Stimulated activated CD8-positive, alpha-beta memory T cell treated with anti-CD3 and anti-CD28 coated beads, Interleukin-4, amount 100 ng/mL, for 1 hour (primary cell): ENCODE measurements at places on chromosomes 3 and 15.

- DNase-seq: no peak
Measured at GRCh38 chr15:62404194-62404985, 239.3 kb upstream of the C2CD4B start.

DNA sequence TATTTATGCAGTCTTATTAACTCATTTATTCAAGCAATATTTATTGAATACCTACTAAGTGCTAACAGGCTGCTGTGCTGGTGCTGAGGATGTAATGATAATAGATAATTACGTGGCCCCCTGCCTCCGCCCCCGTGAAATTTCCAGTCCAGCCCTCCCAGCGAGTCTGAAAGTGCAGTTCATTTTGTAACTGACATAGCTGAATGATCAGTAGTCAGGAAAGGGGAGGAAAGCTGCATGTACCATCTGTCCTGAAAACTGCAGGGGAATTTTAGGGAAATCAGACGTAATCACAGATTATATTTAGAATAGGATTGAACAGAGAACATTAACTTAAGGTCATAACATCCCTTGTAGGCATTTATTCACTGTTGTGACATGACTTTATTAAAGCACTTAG is 736.8 kb downstream of the MCTP2 start:
- DNase-seq: no peak

DNA sequence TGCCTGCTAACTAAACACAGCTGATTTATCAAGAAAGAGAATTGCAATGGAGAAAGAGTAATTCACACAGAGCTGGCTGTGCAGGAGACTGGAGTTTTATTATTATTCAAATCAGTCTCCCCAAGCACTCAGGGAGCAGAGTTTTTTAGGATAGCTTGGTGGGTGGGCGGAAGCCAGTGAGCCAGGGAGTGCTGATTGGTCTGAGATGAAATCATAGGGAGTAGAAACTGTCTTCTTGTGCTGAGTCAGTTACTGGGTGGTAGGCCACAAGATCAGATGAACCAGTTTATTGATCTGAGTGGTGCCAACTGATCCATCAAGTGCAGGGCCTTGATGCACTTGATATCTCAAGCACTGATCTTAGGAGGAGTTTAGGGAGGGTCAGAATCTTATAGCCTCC is 891.9 kb upstream of the CADM2 start:
- DNase-seq: no peak

DNA sequence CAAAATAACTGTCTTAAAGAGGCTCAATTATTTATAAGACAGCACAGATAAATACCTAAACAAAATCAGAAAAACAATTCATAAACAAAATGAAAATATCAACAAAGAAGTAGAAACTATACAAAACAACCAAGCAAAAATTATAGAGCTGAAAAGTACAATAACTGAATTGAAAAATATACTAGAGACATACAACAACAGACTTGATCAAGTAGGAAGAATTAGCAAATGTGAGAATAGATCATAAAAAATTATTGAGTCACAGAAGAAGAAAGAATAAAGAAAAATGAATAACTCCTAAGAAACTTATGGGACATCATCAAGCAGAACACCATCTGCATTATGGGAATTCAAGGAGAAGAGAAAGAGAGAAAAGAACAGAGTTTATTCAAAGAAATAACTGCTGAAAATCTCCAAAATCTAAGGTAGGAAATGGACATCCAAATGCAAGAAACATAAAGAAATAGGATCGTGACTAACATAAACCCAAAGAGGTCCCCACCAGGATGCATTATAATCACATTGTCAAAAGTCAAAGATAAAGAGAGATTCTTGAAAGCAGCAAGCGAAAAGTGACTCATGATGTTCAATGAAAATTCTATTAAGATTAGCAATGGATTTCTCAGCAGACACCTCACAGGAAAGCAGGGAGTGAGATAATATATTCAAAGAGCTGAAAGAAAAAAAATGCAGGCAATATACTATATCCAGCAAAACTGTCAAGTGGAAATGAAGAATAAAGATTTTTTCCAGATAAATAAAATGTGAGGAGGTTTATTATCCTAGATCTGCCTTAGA is 85.9 kb downstream of the DCLK3 start:
- DNase-seq: no peak

GRCh38 chr3:38354588-38355330 is 8.2 kb downstream of the XYLB start:
- DNase-seq: no peak

DNA sequence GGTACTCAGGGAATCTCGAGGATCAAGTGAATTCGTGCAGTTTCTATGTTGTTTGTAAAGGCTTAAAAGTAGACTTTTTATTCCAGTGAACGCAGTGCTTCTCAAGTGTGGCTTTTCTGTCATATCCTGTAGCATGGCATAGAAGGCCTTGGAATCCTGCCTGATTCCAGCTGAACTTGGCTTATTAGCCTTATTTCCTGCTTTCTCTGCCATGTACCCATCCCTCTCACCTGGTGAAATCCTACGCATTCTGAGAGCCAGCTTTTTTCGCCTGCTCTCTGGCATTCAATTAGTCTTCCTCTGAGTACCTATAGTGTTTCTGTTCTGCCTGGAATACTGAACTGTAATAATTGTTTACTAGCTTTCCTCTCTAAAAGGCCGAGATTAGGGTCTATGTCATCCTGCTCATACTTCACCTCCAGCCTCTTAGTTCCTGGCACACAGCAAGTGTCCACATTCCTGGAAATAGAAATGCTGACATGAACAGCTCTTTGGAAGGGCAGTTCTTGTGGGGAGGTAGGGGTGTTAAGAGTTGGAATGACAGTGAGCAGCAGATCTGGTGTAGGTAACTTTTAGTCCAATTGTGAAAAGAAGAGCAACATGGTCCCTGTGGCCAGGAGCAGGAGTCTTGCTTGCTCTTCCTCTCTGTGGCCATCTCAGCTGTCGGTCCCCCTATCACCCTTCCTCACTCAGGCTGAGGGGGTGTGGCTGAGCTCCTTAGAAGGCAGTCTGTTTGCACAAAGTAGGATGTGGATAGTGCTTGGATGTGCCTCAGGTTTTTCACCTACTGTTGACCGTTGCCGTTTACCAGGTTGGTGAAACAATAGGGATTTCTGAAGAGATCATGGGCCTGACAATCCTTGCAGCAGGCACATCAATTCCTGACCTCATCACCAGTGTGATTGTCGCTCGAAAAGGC is 30.4 kb downstream of the SLC24A1 start:
- DNase-seq: no peak

DNA sequence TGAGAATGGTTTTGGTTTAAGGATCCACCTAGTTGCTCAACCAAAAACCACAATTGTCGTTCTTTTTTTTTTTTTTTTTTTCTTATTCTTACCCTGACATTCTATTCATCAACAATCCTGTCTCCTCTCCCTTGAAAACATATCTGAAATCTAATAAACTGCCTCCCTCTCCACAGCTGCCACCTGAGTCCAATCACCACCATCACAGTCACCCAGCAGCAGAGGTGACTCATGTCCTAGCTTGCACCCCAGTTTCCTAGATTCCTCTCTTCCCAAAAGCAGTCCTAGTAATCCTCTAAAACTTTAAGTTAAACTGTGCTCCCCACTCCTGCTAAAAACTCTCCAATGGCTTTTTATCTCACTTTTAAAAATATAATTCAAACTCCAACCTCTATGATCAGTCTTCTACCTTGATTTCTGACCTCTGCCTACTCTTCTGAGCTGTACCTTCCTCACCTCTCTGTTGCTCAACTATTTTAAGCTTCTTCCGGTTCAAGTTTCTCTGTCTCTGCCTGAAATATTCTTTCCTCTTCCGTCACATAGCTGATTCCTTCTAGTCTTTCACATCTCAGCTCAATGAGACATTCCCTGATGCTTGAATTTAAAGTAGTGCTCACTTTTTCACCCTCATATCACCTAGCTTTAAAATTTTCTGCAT is 33.7 kb upstream of the RBMS3 start:
- DNase-seq: no peak

GRCh38 chr3:13484851-13485590 is 4.9 kb downstream of the HDAC11 start:
- no peak for DNase-seq

GRCh38 chr3:10281951-10282350 is 10.8 kb downstream of the GHRL start:
- no peak for DNase-seq

GRCh38 chr15:71730277-71731144 is 79.8 kb upstream of the NR2E3 start:
- no peak for DNase-seq

GRCh38 chr3:107986505-107986904 is 104.3 kb downstream of the CD47 start:
- no peak for DNase-seq

- DNase-seq: no peak
Measured at GRCh38 chr15:62684123-62684808, 358.3 kb upstream of the TPM1 start.

DNA sequence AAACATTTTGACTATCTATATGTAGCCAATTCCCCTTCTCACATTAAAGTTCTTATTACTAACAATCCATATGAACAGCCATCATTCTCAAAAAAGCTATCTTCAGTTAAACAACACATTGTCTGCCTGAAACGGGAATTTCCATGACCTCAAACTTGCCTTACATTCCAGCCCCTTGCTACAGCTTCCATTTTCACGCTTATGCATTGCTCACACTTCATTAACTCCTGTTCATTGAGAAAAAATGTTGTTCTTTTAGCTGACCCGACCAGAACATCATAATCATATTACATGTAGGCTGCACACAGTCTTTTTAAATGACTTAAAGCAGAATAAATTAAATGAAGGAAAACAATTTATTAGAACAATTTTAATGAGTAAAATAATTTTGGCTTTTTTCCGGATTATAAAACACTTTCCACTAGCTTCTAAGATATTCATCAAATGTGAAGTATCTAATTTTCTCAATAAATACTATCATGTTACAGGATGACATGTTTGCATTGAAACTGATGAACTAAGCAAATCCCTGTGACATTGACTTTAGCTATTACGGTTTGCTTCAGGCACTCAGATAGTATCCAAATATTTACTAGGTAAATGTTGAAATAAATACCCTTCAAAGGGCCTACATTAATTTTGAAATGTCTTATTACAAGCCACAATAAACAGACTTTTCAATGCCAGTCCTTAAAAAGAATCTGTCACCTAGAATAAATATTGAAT is 49.9 kb downstream of the P3H2 start:
- DNase-seq: no peak

DNA sequence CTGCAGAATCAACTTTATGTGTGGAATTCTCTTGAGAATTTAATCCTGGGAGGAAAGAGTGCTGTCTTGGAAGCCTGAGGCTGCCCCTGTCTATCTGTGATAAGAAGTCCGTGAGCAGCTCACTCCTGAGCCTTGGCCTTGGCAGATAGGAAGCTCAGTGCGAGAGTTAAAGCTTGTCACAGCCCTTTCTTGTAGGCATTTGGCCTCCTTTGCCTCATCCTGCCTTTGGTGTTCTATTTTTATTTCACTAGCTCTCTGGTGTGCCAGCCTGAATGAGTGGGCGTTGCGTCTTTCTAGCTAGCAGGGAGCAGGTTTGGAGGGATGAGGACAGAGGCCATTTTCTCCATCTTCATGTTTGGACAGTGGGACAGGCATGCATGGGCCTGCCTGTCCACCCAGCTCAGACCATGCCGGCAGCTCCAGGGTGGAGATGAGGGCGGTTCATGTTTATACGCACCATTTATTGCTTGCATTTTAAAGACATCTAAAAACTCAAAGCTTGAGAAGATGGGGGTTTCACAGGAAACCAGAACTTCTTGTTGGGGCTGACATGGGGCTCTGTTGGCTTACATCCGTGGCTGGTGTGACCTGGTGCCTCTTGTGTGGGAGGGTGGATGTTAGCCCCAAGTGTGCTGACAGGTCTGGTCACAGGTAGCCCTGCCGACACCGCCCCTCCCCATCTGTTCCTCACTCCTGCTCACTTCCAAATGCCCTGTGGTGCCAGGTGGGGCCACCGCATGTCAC is 29.8 kb downstream of the IRAK2 start:
- DNase-seq: no peak

GRCh38 chr3:182644013-182644412 is 149.3 kb upstream of the ATP11B start:
- DNase-seq: no peak

DNA sequence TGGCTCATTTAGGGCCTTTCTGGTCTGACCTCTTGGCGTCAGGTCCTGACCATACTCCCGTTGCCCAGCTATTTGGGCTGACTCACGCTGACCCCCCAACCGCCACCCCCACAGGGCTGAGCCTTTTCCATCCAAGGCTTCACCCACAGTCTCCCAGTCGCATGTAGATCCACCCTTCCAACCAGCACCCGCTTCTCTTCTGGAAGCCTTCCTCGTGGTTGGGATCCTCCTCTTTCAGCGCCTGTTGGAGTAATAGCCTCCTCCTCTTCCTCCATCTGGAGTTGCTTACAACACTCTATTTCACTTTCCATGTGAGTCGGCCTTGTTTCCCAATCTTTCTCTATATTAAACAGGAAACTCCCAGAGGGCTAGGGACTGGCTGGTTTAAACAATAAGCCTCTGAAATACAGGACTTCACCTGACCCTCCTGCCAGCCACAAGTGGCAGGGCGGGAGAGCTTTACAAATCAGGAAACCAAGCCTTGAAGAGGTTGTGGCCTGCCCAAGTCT is 2.1 kb upstream of the ALAS1 start:
- no peak for DNase-seq

DNA sequence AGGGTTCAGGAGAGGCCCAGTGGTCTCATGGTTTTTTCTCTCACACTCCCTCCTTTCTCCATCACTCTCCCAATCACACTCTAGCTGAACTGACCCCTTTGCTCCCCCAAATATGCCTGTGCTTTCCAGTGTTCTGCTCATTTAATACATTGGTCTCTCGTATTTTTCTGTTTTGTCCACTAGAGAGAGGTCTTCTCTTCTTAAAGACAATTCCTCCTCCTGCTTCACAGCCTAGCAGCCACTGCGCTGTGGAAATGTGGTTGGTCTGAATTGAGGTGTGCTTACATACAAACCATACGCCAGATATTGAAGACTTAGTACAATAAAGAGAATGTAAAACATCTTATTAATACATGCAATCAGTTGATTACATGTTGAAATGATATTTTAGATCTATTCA is 60.6 kb upstream of the XCR1 start:
- no peak for DNase-seq

GRCh38 chr3:105809208-105809888 is 59.5 kb downstream of the CBLB start:
- no peak for DNase-seq

DNA sequence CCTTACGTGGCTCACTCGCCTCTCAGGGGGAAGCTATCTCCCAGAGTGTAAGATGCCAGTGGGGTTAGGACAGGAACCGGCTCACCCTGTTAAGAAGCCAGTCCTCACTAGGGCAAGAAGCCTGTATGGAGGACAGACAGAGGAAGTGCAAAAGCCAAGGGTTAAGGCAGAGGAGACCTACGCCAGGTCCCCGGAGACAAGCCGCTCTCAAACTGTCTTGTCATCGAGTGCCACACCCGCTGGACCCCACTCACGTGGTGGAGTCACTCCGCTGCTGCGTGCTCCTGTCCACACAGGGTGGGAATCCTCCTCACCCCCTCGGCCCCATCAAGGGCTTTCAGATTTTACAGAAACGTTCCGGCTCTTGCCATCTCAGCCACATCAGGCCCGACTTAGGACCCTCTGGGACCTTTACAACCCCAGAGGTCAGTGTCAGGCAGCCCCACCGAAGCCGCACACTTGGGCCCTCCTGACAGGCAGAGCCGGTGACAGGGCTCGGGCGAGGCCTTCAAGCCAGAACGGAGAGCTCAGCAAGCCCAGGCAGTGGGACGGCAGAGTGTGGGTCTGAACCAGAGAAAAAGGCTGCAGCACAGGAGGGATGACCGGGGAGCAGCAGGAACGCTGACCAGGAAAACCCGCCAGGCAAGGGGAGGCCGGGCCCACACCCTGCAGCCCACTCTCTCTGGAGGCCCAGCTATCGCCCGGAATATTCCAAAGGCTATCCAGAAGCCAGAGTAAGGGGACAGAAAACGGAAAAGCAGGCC is 61.7 kb downstream of the XXYLT1 start:
- no peak for DNase-seq
